ENCODE measurements at places on chromosomes 4 and X.

DNA sequence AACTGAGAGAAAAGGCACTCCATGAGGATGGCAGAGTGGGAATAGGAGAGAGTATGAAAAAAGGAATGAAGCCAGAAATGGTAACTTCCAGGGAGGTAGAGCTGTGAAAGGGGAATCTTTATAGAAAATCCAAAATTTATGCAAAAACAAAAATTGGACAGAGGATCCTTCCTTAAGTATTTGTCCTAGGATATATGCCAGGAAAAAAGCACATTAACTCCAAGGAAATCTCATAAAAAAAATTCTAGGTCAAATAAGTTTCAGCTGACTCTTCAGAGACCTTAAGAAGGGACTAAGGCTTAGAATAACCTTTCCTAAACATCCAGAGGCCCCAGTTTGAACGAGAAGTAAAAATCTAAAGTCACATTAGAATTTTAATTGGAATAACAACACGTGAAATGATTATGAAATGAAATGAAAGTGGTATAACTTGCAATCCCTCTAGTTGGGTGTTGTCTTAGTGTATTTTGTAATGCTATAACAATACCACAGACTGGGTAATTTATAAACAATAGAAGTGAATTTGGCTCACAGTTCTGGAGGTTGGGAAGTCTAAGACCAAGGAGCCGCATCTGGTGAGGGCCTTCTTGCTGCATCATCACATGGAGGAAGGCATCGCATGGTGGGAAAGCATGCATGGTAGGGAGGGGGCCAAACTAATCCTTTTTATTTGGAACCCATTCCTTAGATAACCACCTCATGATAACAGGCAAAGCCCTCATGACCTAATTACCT is 145.4 kb upstream of the RXFP1 start:
- DNase-seq: no peak

DNA sequence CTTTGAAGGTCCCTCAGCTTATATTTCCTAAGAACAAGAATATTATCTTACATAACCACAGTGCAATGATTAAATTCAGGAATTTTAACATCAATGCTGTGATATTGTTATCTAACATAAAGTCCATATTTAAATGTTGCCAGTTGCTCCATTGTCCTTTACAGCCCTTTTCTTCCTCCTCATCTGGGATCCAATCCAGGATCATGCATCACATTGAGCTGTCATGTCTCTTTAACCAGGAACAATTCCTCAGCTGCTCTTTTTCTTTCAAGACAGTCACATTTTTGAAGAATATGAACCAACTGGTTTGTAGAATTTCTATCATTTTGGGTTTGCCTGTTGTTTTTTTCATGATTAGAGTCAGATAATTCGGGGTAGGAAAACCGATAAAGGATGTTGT is 12.0 kb downstream of the TMSB4X start:
- no peak for DNase-seq

- no peak for DNase-seq
Measured at GRCh38 chrX:141185366-141185765, 8.4 kb upstream of the LDOC1 start.

DNA sequence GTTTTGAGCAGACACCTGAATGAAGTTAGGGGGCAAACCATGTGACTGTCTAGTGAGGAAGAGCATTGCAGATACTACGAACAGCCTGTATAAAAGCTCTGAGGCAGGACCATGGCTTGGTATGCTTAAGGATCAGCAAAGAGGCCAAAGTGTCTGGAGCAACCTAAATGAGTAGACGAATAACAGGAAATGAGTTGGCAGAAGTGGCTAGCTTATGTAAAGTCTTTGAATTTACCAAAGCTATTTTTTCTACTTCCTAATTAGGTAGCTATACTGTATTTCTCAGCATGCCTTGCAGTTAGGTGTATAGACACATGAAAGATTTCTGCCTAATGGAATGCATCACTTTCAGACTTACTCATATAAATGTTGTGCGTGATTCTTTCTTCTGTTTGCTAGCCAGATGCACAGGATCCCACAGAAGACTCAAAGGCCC is 9.3 kb upstream of the GPRIN3 start:
- DNase-seq: no peak

- no peak for DNase-seq
Measured at GRCh38 chr4:163701916-163702315, 207.4 kb downstream of the TMA16 start.
